ENCODE measurements at places on chromosomes 1 and 21. TPM values are rescaled to one million over a fixed set of nuclear protein-coding genes. Genes with fewer than 3 reads are reported as not detected.
A peak's percentile ranks its signal among the peaks of the same experiment; 100 is the strongest.

DNA sequence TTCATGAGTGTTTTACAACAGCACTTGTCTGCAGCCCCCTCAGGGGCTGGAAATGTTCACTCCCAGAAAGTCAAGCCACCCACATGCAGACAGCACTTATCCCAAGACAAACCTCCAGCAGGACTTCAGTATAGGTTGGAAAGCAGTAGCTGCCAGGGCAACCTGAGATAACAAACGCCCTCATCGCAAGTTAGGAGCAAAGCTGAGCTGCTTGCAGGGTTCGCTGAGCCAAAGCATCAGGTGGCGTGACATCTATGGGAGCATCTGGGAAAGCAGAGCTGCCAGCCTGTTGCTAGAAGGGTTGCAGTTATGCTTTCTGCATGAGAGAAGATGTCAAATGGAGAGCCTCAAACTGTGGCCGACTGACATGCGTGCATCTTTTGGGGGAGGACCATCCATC lies 4.2 kb upstream of the STXBP3 start:
- no peak overlapping the region for H3K27ac ChIP-seq
- no peak for DNase-seq
- H3K4me1 ChIP-seq = peaks cover 5% of the 10 kb centered on the region
- no peak overlapping the region for H3K4me3 ChIP-seq
- no peaks in the 10 kb centered on the region for H3K36me3 ChIP-seq

DNA sequence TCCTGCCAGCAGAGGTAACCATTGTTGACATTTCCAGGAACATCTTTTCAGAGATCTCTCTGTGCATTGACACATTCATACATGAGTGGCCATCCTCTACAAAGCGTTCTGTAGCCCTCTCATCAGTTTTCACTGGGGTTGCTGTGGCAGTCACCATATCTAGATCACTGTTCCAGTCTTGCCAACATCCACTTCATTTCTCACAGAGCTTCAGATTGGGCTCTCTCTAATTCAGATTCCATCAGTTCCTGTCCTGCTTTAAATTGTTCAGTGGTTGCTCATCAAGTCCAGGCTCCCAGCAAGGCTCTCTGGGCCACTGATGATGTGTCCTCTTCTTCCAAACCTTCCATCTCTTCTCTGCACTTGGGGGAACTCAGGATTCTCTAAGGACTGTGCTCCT lies 173.7 kb downstream of the KCNJ6 start:
- no peak overlapping the region for H3K4me3 ChIP-seq
- H3K4me1 ChIP-seq = no peaks in the 10 kb centered on the region
- H3K36me3 ChIP-seq = no peaks in the 10 kb centered on the region
- DNase-seq = no peak

DNA sequence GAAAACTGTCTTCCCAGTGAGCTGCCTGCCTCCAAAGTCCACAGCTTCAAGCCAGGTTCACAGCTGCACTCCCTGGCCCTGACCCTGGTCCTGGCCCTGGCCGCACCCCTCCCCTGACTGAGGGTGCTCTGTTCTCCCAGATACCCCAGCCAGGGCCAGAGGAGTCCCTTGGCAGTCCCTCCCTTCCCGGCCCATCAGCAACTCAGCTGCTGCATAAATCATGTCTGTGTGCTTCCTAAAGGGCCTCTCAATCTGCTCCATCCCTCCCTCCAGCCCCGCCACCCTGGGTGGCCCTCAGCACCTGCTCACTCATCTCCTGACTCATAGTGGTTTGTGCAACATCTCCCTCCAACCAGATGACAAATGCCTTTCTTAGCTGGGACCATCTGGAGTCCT lies 24.8 kb upstream of the C1orf174 start:
- H3K4me1 ChIP-seq = no peaks in the 10 kb centered on the region
- no peak overlapping the region for H3K4me3 ChIP-seq
- H3K27ac ChIP-seq = no peak overlapping the region
- H3K27me3 ChIP-seq = no peaks in the 10 kb centered on the region
- no peak for DNase-seq

DNA sequence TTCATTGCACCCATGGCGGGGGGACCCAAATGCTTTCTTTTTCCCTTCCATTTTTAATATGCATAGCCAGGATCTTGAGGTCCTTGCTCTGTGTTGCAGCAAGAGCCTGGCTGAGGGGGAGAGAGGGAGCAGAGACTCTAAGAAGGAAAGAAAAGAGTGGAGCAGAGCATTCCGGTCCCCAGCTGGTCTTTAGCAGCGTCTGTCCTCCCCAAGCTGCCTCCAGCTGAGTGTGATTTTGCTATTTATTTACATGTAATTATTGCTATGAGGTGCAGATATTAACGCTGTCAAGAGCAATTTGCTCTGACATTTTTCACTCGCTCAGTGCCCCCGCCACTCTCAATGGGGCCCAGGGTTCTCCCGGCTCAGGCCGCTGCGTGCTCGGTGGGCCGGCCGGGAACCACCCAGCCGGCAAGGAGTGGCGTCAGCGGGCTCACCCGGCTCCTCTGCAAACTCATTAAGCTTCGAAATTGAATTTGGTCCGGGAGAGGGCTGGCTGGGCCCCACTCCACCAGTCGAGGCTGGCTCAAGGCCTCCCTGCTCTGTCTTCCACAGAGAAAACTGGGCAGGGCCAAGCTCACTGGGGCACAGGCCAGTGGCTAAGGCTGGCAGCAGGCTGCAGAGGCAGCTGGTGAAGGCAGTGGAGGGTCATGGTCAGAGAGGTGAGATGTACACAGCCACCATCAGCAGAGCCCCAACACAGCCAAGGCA lies 93.2 kb downstream of the PAX7 start:
- no peak overlapping the region for H3K27ac ChIP-seq
- DNase-seq = no peak
- H3K36me3 ChIP-seq = no peaks in the 10 kb centered on the region
- no peaks in the 10 kb centered on the region for H3K4me1 ChIP-seq
- peaks cover 1% of the 10 kb centered on the region for H3K27me3 ChIP-seq

DNA sequence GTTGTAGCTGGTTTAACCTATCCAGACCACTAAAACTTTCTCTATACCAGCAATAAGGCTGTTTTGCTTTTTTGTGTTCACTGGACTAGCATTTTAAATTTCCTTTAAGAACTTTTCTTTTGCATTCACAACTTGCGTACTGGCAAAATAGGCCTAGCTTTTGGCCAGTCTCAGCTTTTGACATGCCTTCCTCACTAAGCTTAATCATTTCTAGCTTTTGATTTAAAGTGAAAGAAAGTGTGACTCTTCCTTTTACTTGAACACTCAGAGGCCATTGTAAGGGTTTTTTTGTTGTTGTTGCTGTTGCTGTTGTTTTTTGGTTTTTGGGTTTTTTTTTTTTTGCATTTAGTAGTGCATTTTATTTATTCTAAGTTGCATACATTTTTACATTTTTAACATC lies 15.2 kb downstream of the RPAP2 start:
- peaks cover 29% of the 10 kb centered on the region for H3K4me1 ChIP-seq
- H3K4me3 ChIP-seq = no peak overlapping the region
- peak overlapping the region; percentile 41 for H3K27ac ChIP-seq
- DNase-seq = no peak

DNA sequence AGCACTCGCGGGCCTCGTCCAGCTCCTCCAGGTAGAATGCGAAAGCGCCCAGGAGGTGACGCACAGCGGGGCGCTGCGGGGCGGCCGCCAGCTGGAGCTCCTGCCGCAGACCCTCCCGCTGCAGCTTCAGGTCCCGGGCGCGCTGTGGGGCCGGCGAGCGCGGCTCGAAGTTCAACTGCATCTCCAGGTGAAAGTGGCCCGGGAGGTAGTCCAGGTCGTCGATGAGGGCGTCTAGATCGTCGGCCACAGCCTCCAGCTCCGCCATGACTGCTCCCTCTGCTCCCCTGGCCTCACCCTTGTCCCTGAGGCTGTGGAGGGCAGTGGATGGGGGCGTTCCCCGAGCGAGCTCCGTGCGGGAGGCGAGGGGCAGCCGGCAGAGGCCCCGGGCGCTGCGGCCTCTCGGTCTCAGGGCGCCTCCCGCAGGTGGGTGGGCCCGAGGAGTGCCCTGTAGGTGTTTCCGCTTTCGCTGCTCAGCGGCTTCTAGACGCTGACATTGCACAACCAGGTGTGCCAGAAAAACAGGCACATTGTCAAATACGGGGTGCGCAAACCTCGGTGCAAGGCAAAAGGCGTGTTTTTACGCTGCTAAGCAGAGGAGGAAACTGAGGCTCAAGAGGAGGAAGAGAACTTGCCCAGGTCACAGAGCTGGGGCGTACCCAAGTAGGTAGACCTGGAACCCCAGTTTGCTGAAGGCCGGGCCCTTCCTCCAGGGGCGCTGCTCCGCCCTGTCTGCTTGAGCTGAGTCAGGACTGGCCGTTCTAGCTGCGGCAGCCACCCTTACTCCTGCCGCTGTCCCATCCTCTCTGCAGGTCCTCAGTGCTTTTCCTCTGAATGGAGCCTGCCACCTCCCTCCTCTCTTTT lies at the start of gene TTC22:
Gene TTC22 (minus strand): TSS at position 425 of the 861 bp plus-strand sequence. CDS start 160 bp downstream, at position 265.
- DNase-seq = peak; percentile 65
- H3K36me3 ChIP-seq = peaks cover 2% of the 10 kb centered on the region
- no peaks in the 10 kb centered on the region for H3K27me3 ChIP-seq

DNA sequence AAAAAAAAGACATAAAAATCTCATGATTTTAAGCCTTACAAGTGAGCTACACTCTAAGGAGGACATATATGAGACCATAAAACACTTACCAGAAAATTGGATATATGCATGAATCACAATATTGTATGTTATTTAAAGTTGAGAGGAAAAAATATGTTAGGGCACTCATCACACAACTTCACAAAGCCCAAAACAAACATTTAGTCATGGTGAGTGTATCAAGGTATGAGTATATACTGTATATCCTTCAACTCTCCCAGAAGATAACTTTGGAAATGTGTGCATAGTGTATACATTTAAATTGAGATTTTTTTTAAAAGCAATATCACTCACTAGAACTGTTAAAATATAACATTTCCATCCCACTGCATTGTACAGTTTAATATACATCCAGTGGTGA lies 259.3 kb downstream of the SRGAP2C start:
- DNase-seq = no peak
- H3K4me1 ChIP-seq = no peaks in the 10 kb centered on the region
- no peak overlapping the region for H3K4me3 ChIP-seq
- H3K27me3 ChIP-seq = no peaks in the 10 kb centered on the region
- no peak overlapping the region for H3K27ac ChIP-seq

DNA sequence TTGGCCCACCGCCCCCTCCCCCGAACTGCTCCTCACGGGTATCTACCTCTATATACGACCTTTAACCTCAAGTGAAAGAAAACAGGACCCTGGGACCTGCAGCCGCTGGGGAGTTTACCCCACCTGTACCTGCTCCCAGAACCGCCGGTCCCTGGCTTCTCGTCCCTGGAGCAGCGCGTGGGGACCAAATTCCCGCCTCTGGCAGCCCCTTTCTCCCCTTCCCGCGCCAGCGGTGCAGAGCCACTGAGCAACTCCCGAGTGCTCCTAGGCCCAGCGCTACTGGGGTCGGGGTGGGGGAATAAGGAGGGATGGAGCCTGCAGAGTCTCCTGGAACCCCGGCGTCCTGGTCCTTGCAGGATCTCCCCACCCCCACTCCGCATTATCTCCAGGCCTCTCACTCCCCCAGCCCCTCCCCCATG lies 1.6 kb downstream of the SYT6 start:
- no peak overlapping the region for H3K27ac ChIP-seq
- H3K4me3 ChIP-seq = no peak overlapping the region
- H3K36me3 ChIP-seq = no peaks in the 10 kb centered on the region
- DNase-seq = no peak
- peaks cover 27% of the 10 kb centered on the region for H3K4me1 ChIP-seq

- peaks cover 56% of the 10 kb centered on the region for H3K4me1 ChIP-seq
- H3K27ac ChIP-seq = peak overlapping the region; percentile 61
- DNase-seq = peak; percentile 86
- no peaks in the 10 kb centered on the region for H3K27me3 ChIP-seq
Observed at GRCh38 chr21:33936301-33937038, 20.9 kb upstream of the ATP5PO start.

DNA sequence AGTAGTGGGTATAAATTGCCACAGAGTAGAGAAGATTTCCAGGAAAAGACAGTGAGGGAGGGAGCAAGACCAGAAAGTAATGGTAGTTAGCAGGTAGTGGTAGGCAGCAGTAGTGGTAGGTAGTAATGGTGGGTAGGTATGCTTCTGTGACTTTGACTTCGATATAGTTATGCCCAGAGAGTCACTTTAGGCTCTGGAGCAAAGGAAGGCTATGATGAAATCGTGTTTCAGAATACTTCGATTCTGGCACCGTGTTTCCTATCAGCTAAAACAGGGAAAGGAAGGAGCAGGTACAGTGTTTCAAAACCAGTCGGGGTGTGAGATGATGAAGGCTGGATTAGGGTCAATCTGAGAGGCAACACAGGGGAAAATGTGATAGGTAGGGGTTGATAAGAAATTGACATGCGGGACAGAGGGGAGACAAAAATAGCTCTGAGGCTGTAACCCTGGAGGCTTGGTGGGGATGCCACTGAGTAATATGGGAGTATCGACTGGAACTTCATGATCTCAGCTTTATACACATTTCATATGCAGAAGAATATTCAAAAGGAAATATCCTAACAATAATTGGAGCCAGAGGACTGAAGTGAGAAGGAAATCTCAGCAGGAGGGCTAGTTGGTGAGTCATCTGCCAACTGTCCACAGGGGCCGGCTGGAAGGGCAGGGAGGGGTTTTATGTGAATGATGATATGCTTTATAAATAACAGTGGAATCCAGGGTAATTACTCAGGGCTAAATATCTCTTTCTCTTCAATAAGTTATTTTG lies 25.2 kb upstream of the TRIM45 start:
- no peaks in the 10 kb centered on the region for H3K27me3 ChIP-seq
- no peak for DNase-seq
- no peaks in the 10 kb centered on the region for H3K36me3 ChIP-seq

- no peak for DNase-seq
- no peak overlapping the region for H3K27ac ChIP-seq
- no peaks in the 10 kb centered on the region for H3K36me3 ChIP-seq
- H3K27me3 ChIP-seq = no peaks in the 10 kb centered on the region
Observed at GRCh38 chr1:223870617-223871574, 25.1 kb upstream of the TP53BP2 start.

GRCh38 chr1:160954158-160955104 lies at the start of gene ITLN2:
Gene ITLN2, minus strand, starts transcription at chr1:160954809. Its CDS starts 68 bp downstream, at chr1:160954741.
- H3K36me3 ChIP-seq = no peaks in the 10 kb centered on the region
- DNase-seq = peak; percentile 72
- H3K4me3 ChIP-seq = no peak within 1 kb of the TSS

DNA sequence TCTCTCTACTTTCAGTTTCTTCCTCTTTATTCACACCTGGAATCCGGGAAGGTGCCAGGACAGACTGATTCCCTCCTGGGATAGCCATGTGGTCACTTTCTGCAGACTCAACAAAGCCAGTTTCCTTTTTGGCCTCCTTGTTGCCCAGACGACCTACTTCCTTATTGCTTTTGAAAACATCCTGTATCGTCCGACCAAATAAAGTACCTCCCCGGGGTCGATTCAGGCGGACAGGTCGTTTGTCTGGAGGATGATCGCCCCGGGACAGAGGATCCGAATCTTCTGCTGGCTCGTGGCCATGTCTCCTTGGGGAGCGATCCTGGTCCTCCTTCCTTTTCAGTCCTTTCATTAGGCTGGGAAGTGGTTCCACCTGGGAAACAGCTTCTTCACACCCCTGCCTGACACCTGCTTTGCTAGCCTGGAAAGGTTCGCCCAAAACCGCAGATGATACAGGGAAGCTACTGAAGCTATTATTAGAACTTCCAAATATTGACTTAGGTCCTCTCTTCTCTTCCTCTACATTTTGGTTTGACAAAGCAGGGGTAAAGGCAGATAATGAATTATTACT lies 1.2 kb downstream of the MCM3AP start:
- H3K36me3 ChIP-seq = peaks cover 33% of the 10 kb centered on the region
- H3K4me3 ChIP-seq = no peak overlapping the region
- DNase-seq = no peak
- no peaks in the 10 kb centered on the region for H3K27me3 ChIP-seq

Gene ALX3
- total RNA-seq = not detected

Gene NBPF8
- 31.6 TPM for total RNA-seq

Gene GBP7
- not detected for total RNA-seq

Gene PCP4
- total RNA-seq = not detected

Gene GLIS1
- total RNA-seq = not detected

Gene STYXL2
- total RNA-seq = not detected

Gene PLA2G2D
- total RNA-seq = not detected

Gene PLPPR4
- 0.05 TPM for total RNA-seq

Measured in natural killer cell (primary cell).